ENCODE measurements at places on chromosomes 2 and 18.

- no peak for DNase-seq
These were observed 1251.6 kb upstream of the ZEB2 start for GRCh38 chr2:145771525-145771924.

GRCh38 chr2:119112230-119112629 is 46.3 kb downstream of the C1QL2 start:
- no peak for DNase-seq

GRCh38 chr2:2901384-2902345 is 476.0 kb downstream of the EIPR1 start:
- no peak for DNase-seq

DNA sequence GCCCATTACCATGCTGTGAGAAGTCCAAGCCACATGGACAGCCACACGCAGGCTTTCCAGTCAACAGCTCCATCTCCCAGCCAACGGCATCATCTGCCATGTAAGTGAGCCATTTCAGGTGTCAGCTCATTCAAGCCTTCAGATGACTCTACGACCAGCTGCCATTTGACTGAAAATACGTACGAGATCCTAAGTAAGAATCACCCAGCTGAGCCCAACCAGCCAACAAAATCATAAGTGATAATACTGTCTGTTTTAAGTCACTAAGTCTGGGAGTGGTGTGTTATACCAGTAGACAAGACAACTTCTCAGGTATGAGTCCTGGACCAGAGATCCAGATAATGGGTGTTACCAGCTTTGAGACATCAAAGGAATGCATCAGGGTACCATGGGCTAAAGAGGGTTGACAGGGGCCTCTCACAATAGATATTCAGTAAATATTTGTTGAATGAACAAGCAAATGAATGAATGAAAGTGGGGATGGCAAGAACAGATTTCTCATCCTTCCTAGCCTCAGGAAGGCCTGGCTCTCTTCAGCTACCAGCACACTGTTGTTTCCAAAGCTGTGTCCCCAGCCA is 52.9 kb upstream of the CTIF start:
- DNase-seq: no peak

DNA sequence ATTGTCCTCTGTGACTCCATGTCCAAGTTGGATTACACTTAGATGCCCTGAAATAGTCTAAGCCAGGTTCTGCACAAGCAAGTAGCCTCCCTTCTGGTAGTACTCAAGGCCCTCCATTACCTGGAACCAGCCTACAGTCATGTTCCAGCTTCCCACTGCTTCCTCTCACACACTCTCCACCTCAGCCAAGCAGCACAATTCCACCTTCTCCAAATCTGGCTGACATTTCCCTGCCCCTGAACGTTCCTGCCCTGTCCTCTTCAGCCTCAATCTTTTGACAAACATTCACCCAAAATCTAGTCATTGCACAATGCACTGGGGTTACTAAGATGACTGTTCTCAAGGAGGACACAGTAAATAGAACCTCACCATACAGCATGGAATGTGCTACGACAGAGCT is 95.3 kb upstream of the KLHL29 start:
- no peak for DNase-seq

DNA sequence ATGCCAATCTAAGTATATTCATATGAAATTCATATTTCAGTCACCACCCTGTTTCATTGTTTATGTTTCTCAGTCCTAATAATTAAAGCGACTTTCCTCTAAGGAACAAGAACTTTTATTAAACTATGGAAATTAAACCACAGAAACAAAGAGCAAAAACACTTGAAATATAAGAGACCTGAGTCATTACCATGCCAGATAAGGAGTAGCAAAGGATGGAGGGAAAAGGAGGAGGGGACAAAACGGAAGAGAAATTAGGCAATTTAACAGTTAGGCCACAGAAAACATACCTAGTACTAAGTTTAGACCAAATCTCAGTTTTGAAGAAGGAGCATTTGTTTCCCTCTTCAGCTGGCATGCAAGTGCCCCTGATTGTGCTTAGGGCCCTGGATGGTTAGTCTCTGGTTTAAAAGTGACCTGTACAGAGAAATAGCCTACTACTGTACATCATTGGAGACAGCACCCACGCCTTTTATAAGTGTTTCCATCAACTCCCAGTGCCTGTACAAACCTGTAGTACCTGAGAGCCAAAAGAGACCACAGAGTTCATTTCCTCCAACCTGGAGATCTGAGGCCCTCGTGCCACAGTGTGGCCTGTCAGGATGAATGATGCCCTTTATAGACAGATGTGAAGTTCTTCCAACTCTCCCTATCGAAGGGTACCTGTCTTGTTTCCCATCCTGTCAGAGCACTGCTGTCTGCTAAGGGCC is 74.5 kb downstream of the SPATS2L start:
- no peak for DNase-seq

GRCh38 chr2:203993560-203993959 is 57.0 kb downstream of the ICOS start:
- no peak for DNase-seq

GRCh38 chr2:111250448-111251030 is 129.8 kb downstream of the BCL2L11 start:
- no peak for DNase-seq

GRCh38 chr2:11568436-11568835 is 34.6 kb downstream of the GREB1 start:
- DNase-seq: no peak

DNA sequence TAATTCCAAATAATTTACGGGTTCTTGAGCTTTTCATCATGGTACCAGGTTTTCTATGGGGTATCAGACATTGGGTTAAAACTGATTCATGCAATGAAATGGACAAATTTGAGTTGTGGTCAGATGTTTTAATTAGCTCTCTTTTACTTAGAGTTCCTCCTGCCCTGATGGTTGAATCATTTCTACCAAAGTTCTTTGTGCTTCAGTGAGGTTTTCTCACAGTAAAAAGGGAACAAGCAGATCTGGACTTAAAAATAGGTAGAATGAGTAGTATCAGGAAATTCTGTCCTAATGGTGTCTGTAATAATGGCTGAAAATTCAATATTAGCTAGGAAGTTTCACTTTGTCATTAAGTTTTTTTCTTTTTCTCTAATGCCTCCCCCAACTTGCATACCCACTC is 159.7 kb upstream of the LRRTM1 start:
- no peak for DNase-seq

- no peak for DNase-seq
These were observed 1.5 kb downstream of the DSEL start for GRCh38 chr18:67514901-67515540.

DNA sequence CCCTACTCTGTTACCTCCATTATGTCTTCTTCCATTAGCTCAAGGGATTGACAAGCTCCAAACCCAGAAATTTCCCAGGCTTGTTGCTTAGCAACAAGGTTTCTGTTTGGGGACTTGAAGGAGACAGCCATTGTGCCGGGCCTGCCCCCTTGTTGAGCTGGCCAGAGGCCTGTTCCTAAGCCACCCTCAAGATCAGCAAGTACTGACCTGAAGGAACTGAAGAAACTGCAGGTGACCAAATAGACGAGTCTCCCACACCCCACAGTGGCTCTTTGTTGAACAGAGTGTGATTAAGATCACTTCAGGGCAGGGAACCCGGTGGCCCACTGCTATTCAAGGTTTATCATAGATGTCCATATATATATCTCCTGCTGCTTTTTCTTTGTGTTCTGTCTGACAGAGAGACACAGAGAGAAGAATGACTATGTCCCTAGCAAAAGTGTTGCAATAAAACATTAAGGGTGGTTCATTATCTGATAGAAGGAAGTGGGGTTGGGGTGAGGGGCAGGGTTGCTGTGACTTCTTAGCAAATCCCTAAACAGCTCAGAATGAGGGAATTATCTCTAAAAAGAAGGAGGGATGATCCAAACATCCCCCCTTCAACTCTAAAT is 69.2 kb downstream of the RNF144A start:
- DNase-seq: no peak

DNA sequence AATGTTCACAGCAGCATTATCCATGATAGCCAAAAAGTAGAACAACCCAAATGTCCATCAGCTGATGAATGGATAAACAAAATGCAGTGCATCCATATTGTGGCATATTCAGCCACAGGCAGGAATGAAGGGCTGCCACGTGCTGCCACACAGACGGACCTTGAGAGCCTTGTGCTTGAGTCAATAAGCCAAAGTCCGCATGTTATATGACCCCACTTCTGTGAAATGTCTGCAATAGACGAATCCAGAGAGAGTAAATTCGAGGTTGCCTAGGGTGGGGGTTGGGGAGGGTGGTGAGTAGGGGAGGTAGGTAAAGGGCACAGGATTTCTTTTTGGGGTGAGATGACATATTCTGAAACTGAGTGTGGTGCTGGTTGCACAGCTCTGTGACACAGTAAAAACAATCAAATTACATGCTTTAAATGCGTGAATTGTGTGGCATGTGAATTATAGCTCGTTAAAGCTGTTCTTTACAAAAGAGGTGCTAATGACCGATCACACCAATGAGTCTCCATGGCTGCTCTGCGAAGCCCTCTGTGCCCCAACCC is 38.9 kb upstream of the LDLRAD4 start:
- DNase-seq: no peak

- DNase-seq: peak; percentile 75
These were observed 799.7 kb upstream of the ACVR2A start for GRCh38 chr2:147045113-147045512.

DNA sequence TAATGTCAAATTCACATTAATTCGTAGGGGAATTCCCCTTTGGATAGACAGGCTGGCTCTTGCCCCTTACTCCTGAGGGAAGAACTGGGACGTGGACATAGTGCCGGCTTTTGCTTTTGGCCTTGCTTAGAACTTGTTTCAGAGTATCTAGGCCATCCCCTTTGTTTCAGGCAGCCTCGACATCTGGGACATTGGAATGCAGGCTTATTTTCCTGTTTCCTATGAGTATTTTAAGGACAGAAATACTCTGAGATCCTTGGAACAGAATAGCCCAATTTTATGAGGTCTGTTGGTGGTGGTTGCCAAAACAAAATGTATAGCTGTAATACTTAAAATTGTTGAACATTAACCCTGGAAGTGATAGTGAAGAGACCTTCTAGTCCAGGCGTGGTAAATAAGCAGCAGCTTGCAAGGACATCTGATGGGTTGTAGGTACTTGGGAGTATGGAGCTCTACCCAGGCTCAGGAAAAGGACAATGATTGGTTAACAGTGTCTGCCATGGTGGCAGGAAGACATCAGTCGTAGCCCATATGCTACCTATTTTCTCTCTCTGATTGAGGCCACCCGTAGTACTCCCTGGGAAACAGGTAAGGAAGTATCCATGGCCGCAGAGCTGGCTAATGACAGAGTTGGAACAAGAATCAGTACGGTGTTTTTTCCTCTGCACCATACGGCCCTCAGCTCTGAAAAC is 112.4 kb downstream of the CDK15 start:
- no peak for DNase-seq

- DNase-seq: no peak
These were observed 57.1 kb upstream of the ODC1 start for GRCh38 chr2:10504994-10505820.

DNA sequence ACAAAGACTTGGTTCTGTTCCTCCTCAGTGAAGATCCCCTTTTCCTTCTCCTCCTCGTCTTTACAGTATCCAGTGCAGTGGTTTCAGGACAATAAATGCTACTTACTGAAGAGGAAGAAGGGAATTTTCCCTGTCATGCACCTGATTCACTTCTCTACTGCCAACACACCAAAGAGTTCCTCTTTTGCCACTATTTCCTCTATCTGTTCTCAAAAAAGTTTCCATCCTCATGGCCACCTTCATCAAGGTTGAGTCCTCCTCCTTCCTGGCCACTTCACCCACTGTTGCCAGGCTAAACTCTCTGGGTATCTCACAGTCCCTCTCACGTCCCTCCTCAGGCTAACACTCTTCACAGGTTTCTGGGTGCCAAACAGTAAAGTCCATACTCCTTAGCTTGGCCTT is 41.7 kb downstream of the PLEKHM3 start:
- no peak for DNase-seq

GRCh38 chr2:208118918-208119317 is 5.4 kb downstream of the CRYGD start:
- DNase-seq: no peak

DNA sequence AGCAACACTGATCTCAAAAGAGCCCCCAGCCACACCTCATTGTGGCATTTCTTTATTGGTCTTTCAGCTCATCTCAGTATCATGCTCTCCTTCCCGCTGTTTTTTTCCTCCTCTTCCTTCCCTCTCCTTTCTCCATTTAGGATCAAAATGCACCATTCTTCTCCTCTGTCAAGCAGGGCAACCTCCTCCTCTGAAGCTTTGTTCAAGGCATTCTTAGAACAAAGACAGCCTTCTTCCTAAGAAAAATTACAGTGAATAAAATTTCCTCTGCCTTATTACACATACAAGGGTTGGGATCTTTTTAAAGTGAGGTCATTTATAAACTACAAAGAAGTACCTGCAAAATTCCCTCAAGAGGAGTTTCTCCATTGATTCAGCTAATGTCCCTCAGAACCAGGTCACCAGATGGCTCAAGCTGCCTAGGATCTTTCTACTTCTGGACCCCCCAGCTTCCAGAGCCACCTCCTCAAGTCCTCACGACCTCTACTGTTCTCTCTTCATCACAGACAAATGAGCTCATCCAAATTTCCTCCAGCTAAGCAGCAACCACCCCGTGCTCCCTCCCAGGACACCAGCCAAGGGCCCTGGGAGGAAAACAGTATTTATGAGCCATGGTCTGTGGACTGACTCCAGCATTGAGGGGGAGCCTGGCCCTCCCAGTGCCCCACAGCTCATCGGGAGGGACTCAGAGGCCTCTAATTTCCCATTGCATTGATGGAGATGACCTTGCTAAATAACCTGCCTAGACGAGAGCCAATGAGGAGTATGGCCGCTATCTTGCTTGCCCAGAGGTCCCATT is 18.0 kb downstream of the SFXN5 start:
- DNase-seq: no peak

GRCh38 chr2:17122887-17123501 is 395.2 kb downstream of the RAD51AP2 start:
- DNase-seq: no peak

DNA sequence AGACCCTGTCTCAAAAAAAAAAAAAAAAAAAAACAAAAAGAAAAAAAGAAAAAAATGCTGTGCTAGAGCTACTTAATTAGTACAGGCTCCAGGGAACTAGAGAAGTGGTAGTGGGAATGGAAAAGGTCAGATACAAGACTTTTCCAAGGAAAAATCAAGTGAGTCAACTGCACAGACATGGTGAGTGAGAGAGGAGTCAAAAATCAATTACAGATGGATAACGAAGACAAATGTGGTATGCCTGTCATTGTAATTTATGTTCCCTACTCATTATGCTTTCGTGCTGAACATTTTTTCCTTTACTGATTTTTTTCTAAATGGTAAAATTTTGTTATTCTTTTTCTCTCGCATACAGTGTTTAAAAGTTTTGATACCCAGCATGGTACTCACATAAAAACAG is 111.5 kb downstream of the MDH1 start:
- DNase-seq: no peak

Data from glutamatergic neuron (in vitro differentiated cells).